ENCODE measurements at places on chromosomes 7 and 10.

DNA sequence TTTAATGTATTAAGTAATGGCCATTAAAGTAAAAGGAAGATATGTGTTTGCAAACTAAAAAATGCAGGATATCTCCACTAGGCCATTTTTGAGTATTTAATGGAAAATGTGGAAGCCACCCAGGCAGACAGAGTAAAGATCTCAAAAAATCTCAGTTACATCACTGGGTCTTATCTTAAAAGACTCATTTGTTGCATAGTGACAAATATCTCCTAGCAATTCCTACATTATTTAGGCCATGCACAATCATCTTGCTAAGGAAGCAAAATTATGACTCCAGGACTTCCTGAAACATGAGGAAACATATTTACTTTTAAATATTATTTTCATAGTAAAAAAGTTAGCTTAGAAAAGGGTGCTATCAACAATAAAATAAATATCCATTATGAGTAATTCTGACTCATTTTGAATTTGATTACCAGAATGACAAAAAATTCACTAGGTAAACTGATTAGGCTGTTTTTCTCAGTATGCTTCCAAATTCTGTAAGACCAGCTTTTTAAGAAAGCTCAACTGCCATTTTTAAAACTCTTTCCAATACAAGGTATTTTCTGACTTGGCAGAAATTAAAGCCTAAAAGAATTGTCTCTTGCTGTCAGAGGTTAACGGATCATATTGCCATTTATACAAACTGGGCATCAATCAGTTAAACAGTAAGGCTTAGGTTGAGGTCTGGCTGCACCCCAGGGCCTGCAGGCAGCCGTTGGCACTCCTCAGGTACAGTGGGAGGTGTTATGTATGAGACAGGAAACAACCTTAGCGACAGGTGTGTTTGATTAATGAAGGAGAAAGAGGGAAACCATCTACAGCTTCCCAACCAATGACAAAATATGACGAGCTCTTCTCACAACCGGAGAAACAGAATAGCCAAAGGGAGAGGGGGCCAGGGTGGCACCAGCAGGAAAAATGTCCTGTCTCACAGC lies 31.8 kb downstream of the PCLO start:
- no peak for DNase-seq

GRCh38 chr10:58237014-58237834 lies 30.5 kb downstream of the IPMK start:
- DNase-seq, result no peak

- no peak for DNase-seq
Observed at GRCh38 chr7:9488555-9488954, 1055.1 kb downstream of the NXPH1 start.

DNA sequence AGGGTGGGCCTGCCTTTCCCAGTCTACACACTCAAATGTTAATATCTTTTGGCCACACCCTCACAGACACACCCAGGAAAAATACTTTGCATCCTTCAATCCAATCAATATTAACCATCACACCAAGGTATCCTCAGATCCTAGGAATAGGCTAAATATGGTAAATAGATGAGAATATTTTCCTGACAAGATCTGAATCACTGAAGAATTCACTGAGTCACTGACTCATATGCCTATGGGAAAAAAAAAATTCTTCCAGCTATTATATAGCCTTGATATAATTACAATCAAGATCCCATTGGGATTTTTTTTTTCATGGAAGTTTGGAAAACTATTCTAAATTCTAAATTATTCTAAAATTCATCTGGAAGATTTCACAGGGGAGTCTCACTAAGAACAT lies 65.8 kb downstream of the INHBA start:
- DNase-seq, result no peak

- DNase-seq, result no peak
Observed at GRCh38 chr10:87503886-87504285, 807 bp upstream of the MINPP1 start.

GRCh38 chr7:149727053-149727898 lies 46.1 kb downstream of the ZNF467 start:
- DNase-seq, result no peak

DNA sequence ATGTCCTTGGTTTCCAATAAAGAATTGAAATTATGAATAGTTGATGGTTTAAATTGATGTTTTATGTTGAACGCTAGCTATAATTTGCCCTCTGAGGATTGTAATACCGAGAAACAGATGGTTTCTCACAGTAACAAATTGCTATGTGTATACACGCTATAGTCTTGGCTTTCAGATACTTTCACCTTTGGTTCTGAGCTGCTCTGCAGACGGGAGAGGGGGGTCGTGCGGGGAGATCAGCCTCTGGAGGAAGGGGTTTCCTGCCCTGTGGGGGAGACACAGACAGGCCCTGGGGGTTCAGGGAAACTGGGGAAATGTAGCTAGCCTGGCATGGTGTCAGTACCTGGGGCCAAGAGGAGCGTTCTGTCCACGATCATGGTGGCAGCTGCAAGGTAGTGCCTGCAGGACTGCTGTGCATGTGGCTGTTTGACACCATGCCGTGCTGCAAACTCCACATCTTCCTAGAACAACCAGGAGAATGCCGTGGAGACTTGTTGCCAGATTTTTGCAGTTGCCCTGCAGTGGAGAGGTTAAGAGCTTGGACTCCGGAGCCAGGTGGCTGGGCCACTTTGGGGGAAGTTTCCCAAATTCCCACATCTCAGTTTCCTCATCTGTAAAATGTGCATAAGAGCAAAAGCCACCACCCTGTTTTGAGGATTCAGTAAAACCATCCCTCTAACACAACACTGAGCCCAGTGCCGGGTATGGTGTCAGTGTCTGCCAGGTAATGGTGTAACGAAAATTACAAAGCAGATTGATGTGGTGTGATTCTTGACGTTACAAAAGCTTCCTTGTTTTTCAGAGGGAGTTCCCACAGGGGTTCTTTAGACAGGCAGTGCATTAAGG lies 167.9 kb downstream of the CUX1 start:
- DNase-seq, result no peak

DNA sequence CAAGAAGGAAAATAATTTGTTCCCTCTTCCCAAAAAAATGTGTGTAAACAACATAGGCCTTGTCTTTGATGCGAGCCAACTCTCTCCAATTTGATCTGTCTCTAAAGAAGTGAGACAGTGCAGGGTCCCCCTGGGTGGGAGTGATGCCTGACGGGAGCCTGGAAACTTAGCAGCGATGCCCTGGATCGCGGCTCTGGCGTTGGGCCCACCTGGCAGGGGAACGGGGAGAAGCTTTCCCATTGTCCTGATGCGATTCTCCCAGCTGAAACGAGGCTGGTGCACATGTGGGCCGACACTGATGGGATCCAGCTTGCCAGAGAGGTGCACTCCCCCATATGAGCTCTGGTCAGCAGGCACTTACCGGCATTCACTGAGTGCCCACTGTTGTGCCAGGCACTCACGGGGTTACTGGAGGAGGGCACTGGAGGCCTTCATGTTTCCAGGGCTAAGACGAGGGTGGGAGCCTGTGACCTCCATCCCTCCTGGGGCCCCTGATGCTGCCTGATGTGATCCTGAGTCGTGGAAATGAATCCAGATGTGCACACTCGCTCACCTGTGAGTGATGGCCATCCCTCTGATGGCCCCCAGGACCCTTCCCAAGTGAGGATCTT lies 132.8 kb downstream of the PTPN20 start:
- no peak for DNase-seq

DNA sequence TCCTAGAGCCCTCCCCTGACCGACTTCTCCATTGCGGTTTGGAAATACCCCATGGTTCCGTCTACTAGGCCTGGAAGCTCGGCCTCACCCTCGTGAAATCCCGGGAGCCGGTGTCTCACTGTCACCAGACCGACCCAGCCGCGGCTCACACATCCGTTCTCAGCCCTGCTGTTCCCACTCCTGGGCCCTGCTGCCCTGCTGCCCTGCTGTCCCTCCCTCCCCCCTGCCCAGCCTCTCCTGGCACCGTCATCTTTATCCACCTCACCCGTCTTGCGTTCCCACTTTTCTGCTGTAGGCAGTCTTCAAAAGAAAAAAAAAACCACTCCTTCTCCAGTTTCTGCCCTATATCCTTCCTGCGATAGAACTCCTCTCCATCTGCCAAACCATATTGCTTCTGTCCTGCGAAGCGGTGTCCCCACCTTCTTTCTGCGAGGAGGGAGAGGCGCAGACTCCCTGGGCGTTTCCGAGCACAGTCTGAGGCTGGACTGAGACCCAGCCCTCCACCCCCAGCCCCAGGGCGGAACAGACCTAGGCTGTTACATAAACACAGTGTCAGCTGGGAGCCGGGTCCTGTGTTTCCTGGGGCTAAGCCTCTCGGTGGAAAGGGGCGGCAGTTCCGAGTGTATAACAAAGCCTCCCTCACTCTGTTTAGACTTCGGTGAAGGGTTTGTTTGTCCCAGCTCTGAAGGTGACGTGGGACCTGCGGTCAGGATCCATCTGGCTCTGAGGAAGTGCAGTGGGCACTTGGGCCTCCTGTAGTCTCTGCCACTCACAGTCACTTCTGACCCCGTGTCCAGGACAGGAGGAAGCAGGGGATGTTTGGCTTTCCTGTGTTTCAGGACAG lies 2.8 kb downstream of the AGAP3 start:
- no peak for DNase-seq

DNA sequence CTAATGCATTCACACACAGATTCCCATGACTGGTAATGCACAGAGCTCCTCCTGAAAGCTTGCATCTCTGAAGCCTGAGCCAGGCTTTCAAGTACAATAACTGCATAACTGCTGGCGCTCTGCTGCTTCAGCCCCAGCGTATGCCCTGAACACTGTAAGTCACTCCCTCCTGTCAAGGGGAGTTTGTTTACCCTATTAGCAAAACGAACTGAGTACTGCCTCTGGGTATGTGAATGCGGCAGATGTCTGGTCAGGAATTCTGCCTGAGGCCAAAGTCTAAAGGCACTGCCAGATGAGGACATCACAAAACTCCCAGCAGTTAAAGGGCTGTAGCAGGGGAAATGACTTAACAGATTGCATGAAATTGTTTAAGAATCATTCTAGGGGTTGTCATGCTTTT lies 97.7 kb downstream of the NRCAM start:
- no peak for DNase-seq

Data from stimulated activated CD4-positive, alpha-beta T cell treated with anti-CD3 and anti-CD28 coated beads, Interleukin-15, amount 100 ng/mL, for 1 hour (primary cell).